ENCODE measurements at places on chromosomes 2 and 18.

GRCh38 chr2:230329946-230330605 lies 3.1 kb downstream of the SP140L start:
- no peak for DNase-seq

- DNase-seq: no peak
Measured at GRCh38 chr2:191385416-191386160, 140.4 kb downstream of the MYO1B start.

GRCh38 chr18:10010611-10011015 lies 96.8 kb downstream of the VAPA start:
- no peak for DNase-seq

- DNase-seq: no peak
Measured at GRCh38 chr18:74299746-74300145, 8.0 kb upstream of the CYB5A start.

GRCh38 chr2:120780402-120780801 lies 44.7 kb downstream of the GLI2 start:
- no peak for DNase-seq

DNA sequence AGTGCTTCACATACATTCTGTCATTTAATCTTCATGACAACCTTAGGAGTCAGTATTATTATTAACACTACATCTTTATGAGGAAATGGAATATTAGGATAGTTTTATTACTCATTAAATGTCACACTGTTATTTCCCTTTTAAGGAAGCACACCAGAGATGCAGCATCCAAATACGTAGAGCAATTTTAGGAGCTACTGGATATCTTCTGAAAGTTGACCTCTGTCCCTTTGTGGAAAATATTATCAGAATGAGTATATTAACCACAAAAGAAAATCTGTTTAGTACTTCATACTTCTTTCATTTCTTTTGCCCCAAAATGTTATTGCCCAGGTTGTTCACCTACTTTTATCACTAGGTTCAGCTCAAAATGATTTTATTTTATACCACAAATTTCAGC lies 72.9 kb upstream of the APCDD1 start:
- DNase-seq: no peak

GRCh38 chr2:40282428-40282827 lies 169.5 kb downstream of the SLC8A1 start:
- DNase-seq: no peak

DNA sequence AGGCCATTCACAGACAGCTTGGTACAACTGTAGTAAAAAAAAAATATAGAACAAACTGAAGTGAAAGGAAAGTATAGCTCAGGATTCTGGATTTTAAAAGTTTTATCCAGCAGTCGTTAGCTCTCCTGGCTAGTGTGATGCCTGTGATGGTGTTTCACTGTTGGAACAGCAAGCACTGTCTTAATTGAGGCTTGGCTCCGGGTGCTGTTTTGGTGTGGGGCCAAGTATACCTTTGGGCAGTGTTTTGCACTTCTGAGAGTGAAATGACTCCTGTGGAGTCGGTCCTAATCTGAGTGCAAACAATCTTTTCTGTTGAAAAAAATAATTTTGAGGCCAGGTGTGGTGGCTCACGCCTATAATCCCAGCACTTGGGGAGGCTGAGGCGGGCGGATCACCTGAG lies 28.7 kb upstream of the RAB1A start:
- no peak for DNase-seq

DNA sequence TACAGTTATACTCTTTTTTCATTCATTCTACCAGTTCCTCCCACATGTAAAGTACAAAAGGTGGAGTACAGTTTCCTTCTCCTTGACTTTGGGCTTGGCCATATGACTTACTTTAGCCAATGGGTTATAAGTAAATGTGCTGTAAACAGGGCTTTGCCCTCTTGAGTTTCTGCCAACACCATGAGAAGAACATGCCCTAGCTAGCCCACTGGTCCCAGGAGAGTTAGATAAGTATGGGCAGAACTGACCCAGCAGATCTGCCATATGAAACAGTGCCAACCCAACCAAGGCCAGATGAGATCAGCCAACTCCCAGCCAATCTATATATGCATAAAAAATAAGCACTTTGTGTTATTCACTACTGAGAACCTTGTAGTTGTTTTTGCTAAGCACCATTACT lies 25.5 kb downstream of the ZC3H8 start:
- DNase-seq: no peak

DNA sequence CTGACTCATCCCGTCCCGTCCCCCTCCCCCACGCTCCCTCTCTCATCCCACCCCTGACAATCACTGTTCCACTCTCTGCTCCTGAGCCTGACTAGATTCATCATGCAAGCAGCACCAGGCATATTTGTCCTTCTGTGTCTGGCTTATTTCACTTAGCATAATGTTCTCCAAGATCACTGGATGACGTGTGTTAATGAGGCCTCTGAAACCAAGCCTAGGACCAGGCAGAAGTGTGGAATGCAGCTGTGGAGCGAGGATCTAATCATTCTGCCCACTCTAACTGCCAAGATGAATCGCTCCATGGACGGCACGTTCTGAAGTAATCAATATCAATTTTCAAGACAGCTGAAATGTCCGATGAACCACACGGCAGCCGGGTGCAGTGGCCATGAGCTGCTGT lies 122.4 kb upstream of the ZNF236 start:
- DNase-seq: no peak

GRCh38 chr2:127125821-127126220 lies 18.9 kb upstream of the BIN1 start:
- no peak for DNase-seq

DNA sequence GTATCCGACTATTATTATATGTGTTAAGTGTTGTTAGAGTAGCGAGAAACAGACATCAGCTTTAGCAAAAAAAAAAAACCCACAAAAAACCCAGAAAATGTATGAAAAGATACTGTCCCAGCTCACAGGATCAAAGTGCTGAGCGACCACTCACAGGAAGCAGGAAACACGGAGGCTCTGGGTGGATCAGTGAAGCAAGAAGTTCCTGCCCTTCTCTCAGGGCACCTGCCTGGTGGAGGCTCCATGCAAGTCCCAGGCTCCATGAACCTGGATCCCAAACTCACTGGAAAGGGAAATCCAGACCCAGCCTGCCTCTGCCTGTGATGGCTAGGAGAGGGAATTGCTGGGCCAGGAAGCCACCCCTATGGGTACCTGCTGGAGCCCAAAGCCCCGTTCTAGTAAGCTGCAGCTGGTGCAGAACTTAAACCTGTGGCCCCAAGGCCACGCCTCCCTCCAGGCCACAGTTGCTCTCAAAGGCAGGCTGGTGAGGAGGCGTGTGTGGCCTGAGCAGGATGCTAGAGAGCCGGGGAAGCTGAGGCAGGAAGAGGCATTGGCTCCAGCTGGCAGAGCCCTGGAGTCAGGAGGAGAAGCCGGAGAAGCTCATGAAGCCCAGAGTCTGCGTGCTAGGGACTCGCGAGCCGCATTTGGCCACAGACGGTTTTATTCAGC lies 63.5 kb upstream of the TAF1B start:
- DNase-seq: no peak

GRCh38 chr2:164485541-164485940 lies 135.7 kb downstream of the GRB14 start:
- no peak for DNase-seq

DNA sequence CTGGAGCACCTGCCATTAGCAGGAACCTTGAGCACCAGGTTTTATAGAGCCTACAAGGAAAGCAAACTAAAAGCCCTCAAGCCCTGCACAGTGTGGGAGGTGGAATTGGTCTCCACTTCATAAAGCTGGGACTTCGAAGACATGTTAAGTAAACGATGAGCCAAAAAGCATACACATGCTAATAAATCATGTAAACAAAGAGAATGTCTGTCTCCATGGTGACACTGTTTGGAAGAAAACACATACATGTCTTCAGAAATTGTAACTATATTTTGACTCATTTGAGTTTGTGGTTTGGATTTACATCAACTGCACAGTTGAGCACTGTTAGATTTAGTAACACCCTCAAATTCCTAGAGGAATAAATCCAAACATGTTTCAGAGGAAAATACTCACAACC lies 978.5 kb upstream of the LRRTM1 start:
- DNase-seq: no peak

GRCh38 chr2:145599756-145600155 lies 1079.8 kb upstream of the ZEB2 start:
- DNase-seq: no peak

DNA sequence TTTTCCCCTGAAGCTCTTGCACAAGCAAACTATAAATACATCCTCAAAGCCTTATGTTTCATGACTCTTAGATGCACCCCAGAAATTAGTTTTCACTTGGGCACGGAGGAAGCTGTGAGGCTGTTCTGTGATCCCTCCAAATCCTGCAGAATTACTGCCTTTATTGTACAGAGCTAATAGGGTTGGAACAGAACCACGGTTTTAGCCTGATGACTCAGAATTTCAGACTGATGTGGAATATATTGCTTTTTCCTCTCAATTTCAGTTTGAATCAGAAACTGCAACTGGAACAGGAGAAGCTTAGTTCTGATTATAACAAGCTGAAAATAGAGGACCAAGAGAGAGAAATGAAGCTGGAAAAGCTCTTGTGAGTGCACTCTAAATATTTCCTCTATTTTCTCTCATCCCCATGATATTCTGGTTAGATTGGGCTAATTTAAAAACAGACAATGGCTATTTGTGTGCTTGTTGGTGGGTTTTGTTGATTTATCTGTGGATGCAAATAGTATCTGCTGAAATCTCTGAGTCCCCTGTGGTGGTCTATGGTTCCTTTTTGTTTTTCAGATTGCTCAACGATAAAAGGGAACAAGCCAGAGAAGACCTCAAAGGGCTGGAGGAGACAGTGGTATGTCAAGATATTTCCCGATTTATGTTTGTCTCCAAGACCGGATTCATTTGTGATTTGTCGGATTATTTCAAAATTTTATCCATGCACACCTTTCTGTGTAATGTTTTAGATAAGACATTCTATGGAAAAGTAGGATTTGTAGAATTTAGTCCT lies 38.2 kb upstream of the LYPD6B start:
- no peak for DNase-seq

DNA sequence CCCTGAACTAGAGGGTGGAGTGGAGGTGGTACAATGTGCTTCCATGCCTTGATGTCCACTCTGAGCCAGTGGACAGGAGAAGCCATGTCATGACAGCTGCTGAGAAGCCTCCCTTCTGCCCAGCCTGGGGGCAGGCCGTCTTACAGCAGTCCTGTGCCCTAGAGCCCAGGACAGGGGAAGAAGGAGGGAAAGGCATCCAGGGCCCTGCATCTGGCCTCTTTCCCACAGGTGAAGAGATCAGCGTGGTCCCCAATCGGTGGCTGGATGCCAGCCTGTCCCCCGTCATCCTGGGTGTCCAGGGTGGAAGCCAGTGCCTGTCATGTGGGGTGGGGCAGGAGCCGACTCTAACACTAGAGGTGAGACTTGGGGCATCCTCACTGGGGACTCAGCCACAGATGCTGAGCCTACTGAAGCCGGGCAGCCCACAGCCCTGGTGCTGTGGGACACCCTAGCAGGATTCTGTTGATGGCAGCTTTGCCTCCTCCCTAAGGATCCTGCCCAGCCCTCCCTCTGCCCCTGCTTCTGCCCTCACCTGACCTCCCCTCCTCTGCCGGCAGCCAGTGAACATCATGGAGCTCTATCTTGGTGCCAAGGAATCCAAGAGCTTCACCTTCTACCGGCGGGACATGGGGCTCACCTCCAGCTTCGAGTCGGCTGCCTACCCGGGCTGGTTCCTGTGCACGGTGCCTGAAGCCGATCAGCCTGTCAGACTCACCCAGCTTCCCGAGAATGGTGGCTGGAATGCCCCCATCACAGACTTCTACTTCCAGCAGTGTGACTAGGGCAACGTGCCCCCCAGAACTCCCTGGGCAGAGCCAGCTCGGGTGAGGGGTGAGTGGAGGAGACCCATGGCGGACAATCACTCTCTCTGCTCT lies 3.1 kb downstream of the IL36RN start:
- DNase-seq: no peak

DNA sequence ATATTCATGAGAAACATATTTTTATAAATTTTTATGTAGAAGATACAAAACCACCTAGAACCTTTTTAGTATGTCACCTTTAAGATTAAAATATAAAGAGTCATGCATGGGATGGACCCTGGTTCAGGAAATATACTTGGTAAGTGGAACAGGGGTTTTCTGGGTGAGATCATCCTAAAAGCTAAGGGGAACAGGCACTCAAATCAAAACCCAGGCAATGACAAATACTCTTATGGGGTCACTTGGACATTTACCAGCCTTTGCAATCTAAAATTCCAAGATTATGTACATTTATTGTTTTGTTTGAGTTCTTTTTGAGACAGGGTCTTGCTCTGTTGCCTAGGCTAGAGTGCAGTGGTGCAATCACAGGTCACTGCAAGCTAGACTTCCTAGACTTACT lies 65.8 kb downstream of the SGPP2 start:
- no peak for DNase-seq

DNA sequence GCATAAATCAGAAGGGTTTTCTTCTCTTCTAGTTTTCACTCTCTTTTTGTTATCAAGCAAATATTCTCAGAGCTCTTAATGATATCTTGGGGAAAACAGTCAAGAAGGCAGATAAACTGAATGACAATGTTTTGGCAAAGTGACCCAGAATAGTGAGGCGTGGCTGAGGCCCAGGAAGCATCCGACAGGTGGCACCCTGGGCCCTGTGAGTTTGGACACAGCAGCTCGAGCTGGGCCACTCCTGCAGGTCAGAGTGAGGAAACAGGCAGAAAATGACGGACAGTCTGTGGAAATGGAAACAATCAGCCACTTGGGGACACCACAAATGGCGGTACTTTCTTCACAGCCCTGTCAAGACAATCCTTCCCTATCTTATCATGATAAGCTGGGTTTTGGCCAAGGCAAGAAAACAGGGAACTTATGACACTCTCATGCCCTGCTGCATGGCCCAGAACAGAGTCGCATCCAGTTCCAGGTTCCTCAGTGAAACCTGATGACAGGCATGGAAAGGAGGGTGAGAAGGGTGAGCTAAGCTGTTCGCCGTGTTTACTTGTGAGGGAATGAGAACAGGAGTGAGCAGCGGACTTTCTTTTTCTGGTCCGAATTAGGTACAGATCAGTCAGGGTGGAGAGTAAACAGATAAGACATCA lies 32.1 kb downstream of the MRPL44 start:
- no peak for DNase-seq

DNA sequence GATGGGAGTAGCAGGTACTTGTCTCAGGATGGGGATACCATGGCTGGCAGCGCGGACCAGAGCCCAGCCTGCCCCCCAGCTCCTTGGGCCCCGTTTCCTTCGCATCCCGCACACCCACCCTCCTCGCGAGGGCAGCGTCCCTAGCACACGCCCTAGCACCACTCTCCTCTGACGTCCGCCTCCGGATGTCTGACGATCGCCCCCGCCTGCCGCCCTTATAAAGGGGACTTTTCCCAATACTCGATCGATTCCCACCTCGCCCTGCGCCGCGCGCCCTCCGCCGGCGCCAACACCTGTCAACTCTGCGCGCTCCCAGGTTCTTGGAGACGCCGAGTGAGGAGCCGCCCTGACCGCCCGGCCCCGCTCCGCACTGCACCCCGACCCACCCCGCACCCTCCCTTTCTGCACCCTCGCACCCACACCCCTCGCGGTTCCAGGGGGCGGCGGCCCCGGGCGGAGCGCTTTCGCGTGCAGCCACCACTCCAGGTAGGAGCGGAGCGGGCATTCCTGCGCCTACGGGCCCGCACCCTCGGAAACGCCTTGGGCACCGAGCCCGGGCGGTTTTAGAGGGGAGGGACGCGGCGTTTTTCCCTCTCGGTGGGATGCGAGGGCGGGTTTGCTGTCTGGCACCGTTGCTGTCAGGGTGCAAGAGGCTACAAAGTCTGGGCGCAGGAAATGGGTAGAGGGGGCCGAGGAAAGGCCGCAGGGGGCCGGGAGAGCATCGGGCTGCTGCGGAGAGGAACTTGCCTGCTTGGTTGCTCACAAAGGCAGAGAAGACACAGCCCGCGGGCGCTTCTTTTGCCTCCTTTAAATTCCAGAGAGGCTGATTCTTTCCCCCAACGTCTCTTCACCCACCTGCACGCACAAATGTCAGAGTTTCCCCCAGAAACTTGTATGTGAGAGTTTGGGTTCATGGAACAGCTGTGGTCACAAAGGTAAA lies at the start of gene SLC5A7:
TSS of gene SLC5A7 (plus strand) at position 247 of the 940 bp plus-strand sequence. CDS start 1,632 bp downstream, outside the sequence.
- peak; percentile 14 for DNase-seq
